ENCODE measurements at places on chromosomes 3 and 15.

GRCh38 chr15:28289694-28290463 lies 32.1 kb downstream of the HERC2 start:
- DNase-seq: no peak

DNA sequence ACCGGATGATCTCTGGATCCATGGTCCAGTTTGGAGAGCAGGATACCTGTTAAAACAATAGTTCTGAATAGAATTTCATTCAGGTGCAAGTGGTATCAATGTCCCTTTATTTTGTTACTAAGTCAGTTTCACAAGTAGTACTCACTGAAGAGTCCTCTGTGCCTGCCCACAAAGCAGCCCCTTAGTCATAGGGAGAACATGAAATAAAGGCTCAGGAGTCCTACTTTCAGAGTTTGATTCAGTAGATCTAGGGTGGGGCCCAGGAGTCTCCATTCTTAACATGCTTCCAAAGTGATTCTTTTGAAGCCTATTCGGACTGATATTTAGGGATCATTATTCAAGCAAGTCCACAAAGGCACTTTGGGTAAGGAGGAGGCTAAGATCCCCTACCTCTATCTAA lies 79.8 kb upstream of the ACKR4 start:
- no peak for DNase-seq

DNA sequence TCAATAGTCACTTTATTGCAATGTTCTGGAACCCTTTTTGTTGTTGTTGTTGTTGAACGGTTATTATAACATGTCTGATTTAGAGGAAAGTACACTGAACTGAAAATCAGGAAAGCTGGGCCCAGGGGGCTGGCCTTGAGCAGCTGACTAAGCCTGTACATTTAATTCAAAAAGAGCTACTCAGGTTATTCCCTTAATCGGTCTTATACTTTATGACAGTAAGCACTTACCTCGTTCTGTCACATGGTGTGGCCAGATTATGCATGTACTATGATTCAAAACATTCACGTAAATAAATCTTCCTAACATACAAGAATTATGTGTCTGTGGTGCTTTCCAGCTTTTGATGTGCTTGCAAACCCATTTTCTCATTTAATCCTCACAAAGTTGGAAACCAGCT lies 382.5 kb upstream of the TPRG1 start:
- DNase-seq: no peak

GRCh38 chr3:41431386-41431785 lies 232.1 kb downstream of the CTNNB1 start:
- DNase-seq: peak; percentile 63

DNA sequence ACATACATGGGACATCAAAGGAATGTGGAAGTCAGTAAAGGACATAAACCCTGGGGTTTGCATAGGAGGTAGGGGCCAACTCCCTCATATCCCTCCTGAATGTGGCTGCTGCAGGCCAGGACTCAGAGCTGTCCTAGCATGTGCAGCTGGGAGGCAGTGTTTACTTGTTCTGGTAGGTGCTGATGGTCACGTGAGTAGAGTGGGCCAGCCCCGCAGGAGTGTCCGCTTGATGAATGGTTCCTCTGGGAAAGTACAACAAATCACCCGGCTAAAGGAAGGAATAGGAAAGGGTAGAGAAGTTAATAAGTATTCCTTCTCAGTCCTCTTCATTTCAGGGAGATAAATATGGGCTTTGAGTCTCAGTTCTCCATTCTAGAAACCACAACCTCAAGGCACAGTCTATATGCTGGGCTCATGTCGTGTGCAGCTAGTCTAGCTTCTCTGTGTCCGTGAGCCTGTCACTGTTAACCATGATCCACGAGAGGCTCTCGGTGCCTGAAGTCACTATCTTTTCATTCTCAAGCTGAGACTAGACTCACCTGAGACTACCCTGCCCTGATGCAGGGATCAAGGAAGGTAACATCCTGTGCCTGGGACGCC lies 17.9 kb downstream of the RIOX2 start:
- DNase-seq: no peak

DNA sequence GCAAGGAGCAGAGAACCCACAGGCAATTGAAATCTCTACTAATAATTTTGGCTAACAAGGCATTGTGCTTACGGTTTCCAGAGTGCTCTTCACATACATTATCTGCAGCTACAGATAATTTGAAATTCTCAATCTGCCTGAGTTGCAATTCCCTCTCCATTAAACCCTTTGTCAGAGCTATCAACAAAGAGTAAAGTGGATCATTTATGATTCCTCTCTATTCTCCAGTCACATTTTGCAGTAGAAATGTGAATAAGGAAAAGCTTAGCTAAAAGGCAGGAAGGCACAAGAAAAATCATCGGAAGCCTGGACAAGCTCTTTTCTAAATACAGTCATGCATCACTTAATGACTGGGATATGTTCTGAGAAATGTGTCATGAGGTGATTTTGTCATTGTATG lies 49.6 kb downstream of the FAM98B start:
- DNase-seq: no peak

DNA sequence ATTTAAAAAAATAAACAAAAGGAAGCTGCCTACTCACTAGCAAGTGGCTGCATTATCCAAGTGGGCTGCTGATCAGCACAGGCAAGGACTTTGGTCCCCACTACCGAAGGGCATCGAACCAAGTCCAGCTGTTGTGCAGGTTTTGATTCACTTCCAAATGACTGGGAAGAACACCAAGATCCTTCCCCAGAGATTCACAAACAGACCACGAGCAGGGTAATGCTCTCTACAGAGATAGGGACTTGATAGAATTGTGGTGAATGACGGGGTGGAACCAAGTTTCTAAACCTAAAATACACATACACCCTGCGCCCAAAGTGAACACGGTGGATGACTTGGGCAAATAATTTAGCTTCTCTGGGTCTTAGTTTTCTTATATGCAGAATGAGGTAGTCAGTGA lies 203.7 kb upstream of the ICE2 start:
- no peak for DNase-seq

- DNase-seq: no peak
Measured at GRCh38 chr15:69663441-69663840, 210.8 kb downstream of the RPLP1 start.

GRCh38 chr3:15348246-15348645 lies 15.9 kb upstream of the SH3BP5 start:
- no peak for DNase-seq

- DNase-seq: no peak
Measured at GRCh38 chr15:40081691-40082194, 26.9 kb downstream of the BMF start.

- DNase-seq: no peak
Measured at GRCh38 chr3:56616478-56617006, 59.6 kb downstream of the CCDC66 start.

DNA sequence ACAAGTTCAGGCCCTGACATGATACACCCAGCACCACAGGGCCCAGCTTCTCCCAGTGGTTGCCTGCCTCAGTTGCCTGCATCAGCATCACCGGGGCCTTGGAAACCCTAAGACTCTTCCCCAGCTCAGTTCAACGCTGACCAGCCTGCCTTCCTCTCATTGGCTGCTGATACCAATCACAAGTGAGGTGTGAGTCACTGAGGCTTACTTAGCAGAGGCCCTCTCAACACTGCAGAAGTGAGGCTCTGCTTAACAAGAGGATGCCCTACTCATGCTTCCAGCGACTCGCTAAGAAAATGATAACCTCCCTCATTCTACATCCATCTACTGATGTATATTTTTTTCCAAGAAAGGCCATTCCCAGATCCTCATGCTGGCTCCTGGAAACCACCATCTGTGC lies 151.9 kb downstream of the ADAMTS17 start:
- no peak for DNase-seq

GRCh38 chr3:190811775-190812480 lies 50.6 kb downstream of the GMNC start:
- DNase-seq: peak; percentile 57

GRCh38 chr3:64000453-64001055 lies 22.7 kb downstream of the PSMD6 start:
- no peak for DNase-seq

DNA sequence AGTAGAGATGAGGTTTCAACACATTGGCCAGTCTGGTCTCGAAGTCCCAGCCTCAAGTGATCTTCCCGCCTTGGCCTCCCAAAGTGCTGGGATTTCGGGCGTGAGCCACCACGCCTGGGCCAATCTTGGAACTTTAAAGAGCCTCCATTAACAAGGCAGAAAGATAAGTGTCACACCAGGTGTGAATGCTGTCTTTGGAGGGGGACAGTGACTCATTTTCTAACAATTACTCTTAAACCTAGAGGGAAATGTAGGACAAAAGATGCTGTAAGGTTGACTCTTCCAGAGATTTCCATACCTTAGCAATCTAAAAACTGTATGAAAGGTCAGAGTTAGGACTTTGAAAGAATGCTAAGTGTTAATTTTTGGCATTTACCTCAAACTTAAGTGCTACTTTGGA lies 84.9 kb downstream of the FNDC3B start:
- DNase-seq: no peak

DNA sequence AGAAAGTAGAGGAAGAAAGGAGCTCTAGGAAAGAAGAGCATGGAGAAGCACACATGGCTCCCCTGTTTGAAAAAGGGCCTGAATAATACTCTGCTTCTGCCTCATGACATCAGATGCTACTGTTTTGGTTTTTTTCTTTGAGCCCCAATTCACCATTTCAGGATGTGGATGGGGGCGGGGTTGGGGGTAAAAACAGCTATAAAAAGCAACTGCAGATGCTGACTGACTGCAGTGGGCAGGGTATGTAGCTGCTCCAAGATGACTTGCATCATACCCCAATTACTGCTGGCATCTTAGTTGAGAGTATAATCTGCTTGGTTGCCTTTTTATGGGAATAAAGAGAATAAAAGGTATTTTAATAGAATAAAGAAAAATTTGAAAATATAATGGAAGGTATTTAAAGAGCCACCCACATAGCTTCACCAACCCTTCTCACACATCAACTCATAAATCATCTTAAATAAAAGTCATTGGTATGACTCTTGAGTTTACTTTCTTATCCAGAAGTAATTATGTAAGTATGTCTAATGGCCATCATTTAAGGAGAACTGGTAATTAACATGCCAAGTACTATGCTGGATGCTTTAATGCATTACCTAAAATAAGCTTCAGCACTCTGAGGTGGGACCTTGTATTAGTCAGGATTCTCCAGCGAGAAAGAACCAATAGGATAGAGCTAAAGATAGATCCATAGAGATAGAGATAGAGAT lies 36.4 kb upstream of the TMEM45A start:
- DNase-seq: no peak

DNA sequence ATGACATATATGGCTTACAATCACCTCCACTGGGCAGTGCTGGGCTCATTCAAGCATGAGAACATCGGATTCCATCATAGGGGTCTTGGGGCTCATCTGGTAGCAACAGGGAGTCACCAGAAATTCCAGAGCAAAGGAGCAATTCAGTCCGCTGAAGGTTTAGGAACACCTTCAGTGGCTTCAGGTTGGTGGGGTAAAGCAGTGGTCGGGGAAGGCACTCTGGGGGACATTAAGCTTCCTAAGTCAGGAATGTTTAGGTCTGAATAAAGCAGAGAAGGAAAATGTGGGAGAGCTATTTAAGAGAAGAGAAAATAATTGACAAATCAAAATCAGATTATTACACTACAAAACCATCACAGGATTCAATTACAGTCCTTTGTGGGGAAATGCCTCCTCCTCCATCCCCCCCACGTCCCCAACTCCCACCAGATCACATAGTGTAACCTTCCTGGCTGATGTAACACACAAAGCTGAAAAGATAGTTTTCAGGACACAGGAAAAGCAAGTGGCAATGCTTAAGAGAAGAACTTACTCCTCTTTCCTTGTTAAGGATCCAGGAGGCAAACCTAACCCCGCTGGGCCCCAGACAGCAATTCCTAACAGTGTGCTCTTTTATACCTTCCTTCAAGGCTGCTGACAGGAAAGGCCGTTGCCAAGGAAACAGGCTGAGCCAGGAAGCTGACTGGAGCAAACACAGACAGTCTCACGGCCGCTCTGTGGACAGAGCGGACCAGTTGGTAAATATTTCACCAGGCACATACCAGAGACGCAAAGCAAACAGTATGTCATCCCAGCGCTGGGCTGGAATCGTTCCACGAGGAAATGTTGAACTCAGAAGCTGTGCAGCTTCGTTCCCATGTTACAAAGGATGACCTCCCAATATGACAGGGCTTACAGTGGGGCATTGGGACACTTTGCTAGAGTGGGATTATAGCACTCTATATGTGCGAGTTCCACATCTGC lies 57.5 kb upstream of the LMCD1 start:
- peak; percentile 98 for DNase-seq

- no peak for DNase-seq
Measured at GRCh38 chr3:126293370-126294082, 63.7 kb downstream of the KLF15 start.

DNA sequence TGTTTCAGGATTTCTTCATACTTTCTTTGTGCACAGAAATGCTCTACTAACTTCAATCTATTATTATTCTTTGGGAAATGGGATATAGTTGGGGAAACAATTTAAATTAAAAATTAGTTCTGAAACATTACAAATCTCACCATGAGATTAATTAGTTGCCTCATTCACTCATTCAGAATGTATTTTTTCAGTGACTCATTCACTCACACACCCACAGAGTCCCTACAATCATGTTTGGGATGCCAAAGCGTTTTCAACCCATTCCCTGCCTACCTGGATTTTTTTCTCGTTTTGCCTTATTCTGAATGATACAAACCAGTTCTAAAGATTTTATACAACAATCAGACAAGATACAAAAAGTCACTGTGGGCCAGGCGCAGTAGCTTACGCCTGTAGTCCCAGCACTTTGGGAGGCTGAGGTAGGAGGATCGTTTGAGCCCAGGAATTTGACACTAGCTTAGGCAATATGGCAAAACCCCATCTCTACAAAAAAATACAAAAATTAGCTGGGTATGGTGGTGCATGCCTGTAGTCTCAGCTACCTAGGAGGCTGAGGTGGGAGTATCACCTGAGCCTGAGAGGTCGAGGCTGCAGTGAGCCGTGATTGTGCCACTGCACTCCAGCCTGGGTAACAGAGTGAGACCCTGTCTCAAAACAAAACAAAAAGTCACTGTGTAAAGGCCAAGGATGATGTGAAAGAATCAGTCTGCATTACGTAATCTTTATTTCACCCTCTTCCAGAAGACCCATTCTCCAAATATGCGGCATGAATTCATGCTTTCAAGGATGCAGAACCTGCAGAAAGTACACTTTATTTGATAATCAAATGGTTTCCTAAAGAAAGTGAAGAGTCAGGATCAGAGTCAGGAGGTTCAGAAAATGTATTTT lies 34.8 kb upstream of the ARHGEF3 start:
- DNase-seq: no peak

GRCh38 chr3:111548092-111548491 lies 6.1 kb downstream of the CD96 start:
- no peak for DNase-seq

- DNase-seq: no peak
Measured at GRCh38 chr3:112138219-112138969, 5.3 kb upstream of the GCSAM start.

DNA sequence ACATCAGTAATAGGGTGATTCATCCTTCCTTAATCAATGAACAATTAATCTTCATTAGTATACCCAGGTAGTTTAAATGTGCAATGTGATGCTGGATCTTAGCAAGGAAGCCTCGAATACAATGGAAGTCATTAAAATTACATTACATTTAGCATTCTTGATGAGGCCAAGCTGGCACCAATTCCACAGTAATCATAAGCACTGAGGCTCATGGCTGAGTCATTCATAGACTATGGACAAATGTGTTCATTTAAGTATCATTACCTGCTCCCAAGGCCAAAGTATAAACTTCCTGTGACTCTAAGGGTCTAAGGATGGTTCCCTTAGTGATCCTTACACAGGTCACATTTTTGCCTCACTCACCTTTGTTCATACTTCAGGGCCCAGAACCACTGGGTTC lies 266.4 kb upstream of the CDIN1 start:
- no peak for DNase-seq
